ENCODE measurements at places on chromosomes 2 and 18.

GRCh38 chr18:2641638-2642037 is 13.9 kb upstream of the SMCHD1 start:
- no peaks in the 10 kb centered on the region for H3K4me1 ChIP-seq
- DNase-seq: no peak
- no peak overlapping the region for H3K27ac ChIP-seq
- no peaks in the 10 kb centered on the region for H3K36me3 ChIP-seq
- no peak overlapping the region for H3K4me3 ChIP-seq

- H3K4me1 ChIP-seq: peaks cover 15% of the 10 kb centered on the region
- no peak overlapping the region for H3K27ac ChIP-seq
- DNase-seq: no peak
Observed at GRCh38 chr2:67516899-67517530, 119.9 kb downstream of the ETAA1 start.

- H3K27me3 ChIP-seq: peaks cover 49% of the 10 kb centered on the region
- DNase-seq: no peak
- no peaks in the 10 kb centered on the region for H3K36me3 ChIP-seq
- no peak overlapping the region for H3K27ac ChIP-seq
Observed at GRCh38 chr2:208407667-208408066, 1.1 kb downstream of the PTH2R start.

DNA sequence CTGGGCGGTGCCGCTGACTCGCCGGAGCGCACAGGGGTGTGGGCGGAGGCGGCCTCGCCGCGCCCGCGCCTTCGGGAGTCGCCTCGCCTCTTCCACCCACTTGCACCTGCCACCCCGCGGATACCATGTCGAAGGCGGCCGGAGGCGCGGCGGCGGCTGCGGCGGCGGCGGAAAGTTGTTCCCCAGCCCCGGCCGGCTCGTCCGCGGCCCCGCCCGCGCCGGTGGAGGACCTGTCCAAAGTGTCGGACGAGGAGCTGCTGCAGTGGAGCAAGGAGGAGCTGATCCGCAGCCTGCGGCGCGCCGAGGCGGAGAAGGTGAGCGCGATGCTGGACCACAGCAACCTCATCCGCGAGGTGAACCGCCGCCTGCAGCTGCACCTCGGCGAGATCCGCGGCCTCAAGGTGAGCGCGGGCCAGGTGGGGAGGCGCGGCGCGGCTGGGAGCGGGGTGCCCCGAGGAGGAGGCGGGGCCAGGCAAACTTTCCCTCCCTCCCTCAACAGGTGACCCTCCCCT is 766 bp downstream of the CCDC85A start:
- no peaks in the 10 kb centered on the region for H3K4me1 ChIP-seq
- H3K4me3 ChIP-seq: peak overlapping the region; percentile 38
- DNase-seq: peak; percentile 62
- no peaks in the 10 kb centered on the region for H3K36me3 ChIP-seq
- H3K27me3 ChIP-seq: peaks cover 44% of the 10 kb centered on the region

- H3K27ac ChIP-seq: no peak overlapping the region
- no peak overlapping the region for H3K4me3 ChIP-seq
- peaks cover 40% of the 10 kb centered on the region for H3K4me1 ChIP-seq
Observed at GRCh38 chr2:33213244-33213643, 263.2 kb upstream of the RASGRP3 start.

GRCh38 chr2:69032336-69032735 is 19.4 kb downstream of the ANTXR1 start:
- H3K4me1 ChIP-seq: no peaks in the 10 kb centered on the region
- no peak for DNase-seq
- no peak overlapping the region for H3K4me3 ChIP-seq
- no peaks in the 10 kb centered on the region for H3K36me3 ChIP-seq

DNA sequence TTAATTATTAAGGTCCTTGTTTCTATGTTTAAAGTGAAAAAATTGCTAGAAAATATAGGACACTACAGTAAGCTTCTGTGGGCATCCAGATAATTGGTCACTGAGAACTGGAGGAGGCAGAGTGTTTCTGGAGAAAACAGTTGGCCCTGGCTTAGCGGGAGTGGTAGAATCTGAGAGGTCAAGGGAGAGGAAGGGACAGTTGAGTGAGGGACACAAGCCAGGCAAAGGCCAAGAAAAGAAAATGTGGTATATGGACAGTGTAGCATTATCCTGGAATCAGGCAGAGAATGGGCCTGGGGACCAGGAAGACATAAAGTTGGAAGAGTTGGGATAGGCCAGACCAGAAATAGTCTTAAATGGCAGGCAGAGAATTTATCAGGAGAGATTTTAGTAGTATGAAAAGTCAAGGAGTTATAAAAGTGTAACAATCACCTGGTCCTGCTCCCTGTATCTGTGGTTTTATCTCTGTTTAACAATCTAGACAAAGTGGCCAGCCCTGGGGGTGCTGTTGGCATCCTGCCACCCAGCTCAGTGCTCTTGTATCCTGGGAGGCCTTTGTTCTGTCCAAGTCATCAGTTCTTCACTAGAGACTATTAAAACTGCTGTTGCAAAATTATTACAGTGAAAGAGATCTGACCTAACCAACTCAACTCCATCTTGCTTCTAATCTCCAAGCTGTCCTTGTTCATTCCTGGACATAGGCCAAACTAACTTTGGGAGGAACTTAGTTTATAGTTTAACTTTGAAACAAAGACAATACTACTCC is 15.4 kb upstream of the MSGN1 start:
- no peaks in the 10 kb centered on the region for H3K36me3 ChIP-seq
- no peaks in the 10 kb centered on the region for H3K27me3 ChIP-seq
- H3K4me1 ChIP-seq: no peaks in the 10 kb centered on the region
- H3K4me3 ChIP-seq: no peak overlapping the region

DNA sequence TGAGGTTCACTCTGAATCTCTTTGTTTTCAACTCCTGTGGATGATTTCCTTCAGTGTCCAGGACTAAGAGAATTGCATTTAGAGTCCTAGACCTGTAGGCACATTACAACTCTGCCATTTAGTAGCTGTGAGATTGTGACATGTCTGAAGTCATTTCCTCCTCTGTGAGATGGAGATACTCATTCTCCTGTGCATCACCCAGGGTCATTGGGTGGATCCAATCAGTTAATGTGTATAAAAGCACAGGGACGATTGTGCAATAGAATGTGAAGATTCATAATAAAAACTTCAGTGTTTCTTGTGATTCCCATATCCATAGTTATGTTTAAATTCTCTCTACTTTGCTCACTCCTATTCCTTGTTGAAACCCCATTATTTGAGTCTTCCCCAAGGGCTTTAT is 113.6 kb downstream of the DIS3L2 start:
- H3K27ac ChIP-seq: no peak overlapping the region
- H3K27me3 ChIP-seq: no peaks in the 10 kb centered on the region
- peaks cover 9% of the 10 kb centered on the region for H3K4me1 ChIP-seq
- no peak overlapping the region for H3K4me3 ChIP-seq
- H3K36me3 ChIP-seq: no peaks in the 10 kb centered on the region

- H3K27me3 ChIP-seq: no peaks in the 10 kb centered on the region
- DNase-seq: no peak
- H3K36me3 ChIP-seq: no peaks in the 10 kb centered on the region
- no peak overlapping the region for H3K4me3 ChIP-seq
- no peak overlapping the region for H3K27ac ChIP-seq
Observed at GRCh38 chr18:55376387-55376786, 211.6 kb downstream of the TCF4 start.
